ENCODE measurements at places on chromosomes 12 and 14. TPM values are rescaled to one million over a fixed set of nuclear protein-coding genes. Genes with fewer than 3 reads are reported as not detected.

The HOXC4 gene
- polyA plus RNA-seq = 1.6 TPM

- DNase-seq = no peak
These were observed 130.6 kb downstream of the SLC35F4 start for GRCh38 chr14:57735276-57735675.

- no peak for DNase-seq
These were observed 192.0 kb upstream of the HMGA2 start for GRCh38 chr12:65632131-65632855.

GRCh38 chr14:50350975-50351374 lies 38.9 kb downstream of the DMAC2L start:
- no peak for DNase-seq

GRCh38 chr14:67393689-67394088 lies 18.3 kb downstream of the PLEK2 start:
- no peak for DNase-seq

The PRIMA1 gene
- 0.24 TPM for polyA plus RNA-seq

The B4GALNT3 gene
- 0.34 TPM for polyA plus RNA-seq

The PTPRB gene
- 1.1 TPM for polyA plus RNA-seq

GRCh38 chr12:120814203-120814902 lies 88.7 kb downstream of the ACADS start:
- DNase-seq = no peak

The LRRK2 gene
- 0.08 TPM for polyA plus RNA-seq

GRCh38 chr14:72513965-72514659 lies 379.8 kb downstream of the DPF3 start:
- peak; percentile 50 for DNase-seq

DNA sequence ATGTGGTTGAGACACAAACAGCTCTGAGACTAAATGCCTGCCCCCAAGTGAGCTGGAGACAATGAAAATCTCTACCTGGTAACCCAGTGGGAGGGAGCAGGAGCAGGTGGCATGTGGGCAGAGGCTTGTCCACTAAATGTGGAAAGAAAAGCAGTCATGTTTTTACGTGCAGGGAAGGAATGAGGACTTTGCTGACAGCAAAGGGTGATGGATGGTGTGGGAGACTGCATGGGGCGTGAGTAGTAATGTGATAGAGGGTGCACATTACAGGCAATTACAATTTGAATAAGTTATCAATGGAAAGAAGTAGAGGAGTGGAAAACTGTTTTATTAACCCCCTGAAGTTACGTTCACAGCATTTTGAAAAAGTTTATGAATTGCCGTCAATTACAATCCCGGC lies 176.6 kb downstream of the NRXN3 start:
- no peak for DNase-seq

DNA sequence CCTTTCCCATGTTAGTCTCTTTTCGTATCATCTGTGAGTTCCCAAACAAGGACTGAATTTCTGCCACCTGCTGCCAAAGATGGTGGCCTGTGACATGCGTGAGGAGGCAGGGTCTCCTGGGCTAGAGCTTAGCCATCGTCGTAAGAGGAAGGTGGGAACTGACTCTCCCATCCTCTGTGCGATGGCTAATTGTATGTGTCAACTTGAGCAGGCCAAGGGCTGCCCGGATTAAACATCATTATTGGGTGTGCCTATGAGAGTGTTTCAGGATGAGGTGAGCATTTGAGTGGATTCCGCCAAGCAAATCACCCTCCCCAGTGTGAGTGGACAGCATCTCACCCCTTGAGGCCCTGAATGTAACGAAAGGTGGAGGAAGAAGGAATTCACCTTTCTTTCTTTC lies 220.7 kb upstream of the DIO3 start:
- DNase-seq = no peak

The STAC3 gene
- 0.63 TPM for polyA plus RNA-seq

DNA sequence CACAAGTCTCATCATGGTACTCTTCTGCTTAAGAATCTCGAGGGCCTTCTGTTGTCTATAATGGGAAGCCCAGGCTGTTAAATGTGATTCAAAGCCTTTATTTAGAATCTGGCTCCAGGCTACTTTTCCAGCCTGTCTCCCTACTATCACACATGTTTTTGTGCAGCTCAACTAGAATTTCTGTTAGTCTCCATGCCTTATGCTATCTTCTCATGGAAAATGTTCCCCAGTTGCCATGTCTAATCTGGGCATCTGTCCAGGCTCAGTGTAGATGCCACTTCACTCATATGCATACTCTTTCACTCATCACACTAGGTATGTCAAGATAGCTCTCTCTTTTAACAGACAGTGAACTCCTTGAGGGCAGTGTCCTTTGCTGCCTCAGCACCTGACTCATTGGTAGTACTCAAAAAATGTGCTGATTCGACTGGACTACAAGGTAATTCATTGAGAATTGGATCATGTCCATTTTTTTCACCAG lies 145.3 kb downstream of the TTLL5 start:
- DNase-seq = no peak

DNA sequence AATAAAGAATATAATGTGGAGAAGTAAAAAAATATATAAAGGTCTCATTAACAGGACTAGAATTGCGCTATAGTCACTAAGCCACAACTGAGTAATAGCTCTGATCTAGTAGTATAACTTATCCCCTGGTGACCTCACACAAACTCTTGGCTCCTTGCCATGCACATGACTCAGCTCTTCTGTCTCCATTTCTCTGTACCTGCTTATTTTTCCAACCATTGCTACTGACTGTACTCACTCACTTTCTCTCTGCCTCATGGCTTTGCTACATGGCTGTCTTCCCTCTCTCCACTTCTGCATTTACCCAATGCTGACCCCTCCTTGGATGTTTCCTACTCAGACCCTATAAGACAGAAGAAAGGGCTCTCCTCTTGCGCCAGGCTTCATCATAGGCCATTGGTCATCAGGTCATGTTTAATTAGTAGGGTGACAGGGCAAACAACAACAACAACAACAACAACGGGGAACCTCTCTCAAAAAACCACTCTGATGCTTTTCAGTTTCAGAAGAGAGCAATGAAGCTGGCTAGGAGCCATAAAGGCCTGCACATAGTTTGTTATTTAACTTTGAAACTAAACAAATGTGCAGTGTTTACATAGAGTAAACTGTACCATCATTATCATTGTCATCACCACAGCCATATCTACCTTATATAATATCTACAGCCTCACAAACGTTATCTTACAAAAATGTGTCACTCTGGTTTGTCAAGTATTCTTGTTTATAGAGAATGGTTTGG lies 25.6 kb upstream of the KRAS start:
- peak; percentile 7 for DNase-seq

DNA sequence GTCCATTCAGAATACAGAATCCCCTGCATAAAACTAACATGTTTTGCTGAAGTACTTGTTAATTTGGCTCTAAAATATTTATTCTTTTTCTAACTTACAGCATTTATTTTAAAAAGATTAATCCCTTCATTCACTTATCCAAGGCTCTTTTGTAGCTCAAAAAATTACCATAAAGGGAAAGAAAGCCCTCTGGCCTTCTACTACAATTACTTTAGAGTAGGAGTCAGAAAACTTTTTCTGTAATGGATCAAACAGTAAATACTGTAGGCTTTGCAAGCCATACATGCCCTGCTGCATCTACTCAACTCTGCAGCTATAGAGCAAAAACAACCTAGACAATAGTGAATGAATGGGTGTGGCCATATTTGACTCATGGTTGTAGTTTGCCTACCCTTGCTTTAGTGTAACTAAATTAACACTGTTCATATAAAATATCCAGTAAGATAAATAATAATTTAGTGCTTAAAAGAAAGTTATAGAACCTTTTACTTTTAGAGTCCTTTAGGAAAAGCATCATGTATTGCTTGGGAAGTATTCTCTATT lies 74.2 kb upstream of the ZFP36L1 start:
- no peak for DNase-seq

GRCh38 chr14:49957089-49957852 lies 64.4 kb downstream of the ARF6 start:
- no peak for DNase-seq

The ABHD4 gene
- polyA plus RNA-seq = 15.0 TPM

DNA sequence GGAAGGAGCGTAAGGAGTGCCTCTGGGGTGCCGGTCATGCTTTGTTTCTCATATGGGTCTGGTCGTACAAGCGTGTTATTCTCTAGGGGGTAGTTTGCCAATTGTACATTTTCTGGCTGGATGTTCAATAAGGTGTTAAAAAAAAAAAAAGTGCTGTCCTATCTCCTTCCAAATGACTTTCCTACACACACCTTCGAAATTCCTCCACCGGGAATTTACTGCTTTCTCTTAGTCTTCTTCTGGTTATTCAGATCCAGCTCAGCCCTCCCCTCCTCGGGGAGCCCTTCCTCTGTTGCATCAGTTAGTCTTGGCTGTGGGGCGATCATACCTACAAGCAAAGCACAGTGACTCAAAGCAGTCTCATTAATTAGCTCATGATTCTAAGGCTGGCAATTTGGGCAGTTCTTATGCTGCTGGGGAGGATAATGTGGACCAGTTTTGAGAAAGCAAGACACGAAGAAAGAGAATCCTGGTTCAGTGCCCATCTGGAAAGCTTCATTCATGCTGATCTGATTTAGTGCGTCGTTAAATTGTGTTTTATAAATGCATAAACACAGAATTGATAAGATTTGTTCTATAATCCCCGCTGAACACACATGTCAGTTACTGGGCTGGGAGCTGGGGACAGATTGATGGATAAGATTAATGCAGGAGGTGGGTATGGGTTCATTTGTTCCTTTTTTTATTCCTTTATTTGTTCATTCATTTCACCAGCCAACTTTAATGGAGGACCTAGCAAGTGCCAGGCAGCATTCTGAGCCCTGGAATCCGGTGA lies 9.2 kb upstream of the CLMN start:
- peak; percentile 62 for DNase-seq

GRCh38 chr12:65742018-65743010 lies 82.0 kb upstream of the HMGA2 start:
- peak; percentile 40 for DNase-seq

- no peak for DNase-seq
These were observed 31.4 kb downstream of the CD9 start for GRCh38 chr12:6231359-6232268.

The TAS2R13 gene
- 0.03 TPM for polyA plus RNA-seq

GRCh38 chr12:107287436-107288413 lies 194.4 kb upstream of the CRY1 start:
- no peak for DNase-seq

DNA sequence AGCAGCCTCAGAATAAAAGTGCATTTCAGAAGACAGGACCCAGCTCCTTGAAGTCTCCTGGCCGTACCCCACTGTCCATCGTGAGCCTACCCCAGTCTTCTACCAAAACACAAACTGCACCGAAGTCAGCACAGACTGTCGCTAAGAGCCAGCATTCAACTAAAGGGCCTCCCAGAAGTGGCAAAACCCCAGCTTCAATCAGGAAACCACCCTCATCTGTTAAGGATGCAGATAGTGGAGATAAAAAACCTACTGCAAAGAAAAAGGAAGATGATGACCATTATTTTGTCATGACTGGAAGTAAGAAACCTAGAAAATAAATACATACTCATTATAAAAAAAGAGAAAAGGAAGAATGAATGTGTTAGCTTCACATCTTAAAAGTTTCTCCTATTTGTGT lies 51.1 kb downstream of the GAS2L3 start:
- no peak for DNase-seq

DNA sequence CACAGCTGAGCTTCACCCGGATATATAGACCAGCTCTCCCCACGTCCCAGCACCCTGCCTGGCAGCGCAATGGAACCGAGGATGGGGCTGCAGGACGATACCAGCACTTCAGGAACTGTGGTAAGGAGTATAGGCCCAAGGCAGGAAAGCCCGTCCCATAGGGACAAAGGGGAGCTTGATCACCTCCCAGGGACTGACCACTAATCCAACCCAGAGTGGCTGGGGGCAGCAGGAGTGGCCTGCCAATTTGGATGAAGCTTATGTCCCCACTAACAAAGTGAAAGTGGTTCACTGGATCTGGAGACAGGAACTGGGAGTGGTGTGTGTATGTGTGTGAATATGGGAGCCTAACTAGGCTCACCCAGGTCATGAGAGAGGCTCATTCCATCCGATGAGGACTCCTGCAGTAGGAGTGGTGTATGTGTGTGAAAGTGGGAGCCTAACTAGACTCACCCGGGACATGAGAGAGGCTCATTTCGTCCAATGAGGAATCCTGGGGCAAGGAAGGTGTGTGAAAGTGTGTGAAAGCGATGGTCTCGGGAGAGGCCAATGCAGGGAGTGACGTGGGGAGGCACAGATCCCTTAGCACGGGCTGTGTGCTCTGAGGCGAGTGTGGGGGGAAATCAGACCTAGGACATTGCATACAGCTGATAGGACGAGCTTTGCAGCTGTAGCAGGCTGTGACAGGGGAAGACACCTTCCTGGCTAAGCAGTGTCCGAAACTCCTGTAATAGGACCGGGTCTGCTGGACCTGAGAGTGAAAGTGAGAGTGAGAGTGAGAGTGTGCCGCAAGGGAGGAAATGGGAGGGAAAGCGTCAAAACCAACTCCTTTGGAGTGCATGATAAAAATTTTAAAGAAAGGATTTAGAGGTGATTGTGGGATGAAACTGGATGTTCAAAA lies 25.7 kb downstream of the KLRK1 start:
- DNase-seq = no peak

- DNase-seq = peak; percentile 92
These were observed 37.0 kb downstream of the RASAL1 start for GRCh38 chr12:113098441-113099028.

- DNase-seq = no peak
These were observed 57.8 kb upstream of the ARHGAP5 start for GRCh38 chr14:32019276-32019675.

DNA sequence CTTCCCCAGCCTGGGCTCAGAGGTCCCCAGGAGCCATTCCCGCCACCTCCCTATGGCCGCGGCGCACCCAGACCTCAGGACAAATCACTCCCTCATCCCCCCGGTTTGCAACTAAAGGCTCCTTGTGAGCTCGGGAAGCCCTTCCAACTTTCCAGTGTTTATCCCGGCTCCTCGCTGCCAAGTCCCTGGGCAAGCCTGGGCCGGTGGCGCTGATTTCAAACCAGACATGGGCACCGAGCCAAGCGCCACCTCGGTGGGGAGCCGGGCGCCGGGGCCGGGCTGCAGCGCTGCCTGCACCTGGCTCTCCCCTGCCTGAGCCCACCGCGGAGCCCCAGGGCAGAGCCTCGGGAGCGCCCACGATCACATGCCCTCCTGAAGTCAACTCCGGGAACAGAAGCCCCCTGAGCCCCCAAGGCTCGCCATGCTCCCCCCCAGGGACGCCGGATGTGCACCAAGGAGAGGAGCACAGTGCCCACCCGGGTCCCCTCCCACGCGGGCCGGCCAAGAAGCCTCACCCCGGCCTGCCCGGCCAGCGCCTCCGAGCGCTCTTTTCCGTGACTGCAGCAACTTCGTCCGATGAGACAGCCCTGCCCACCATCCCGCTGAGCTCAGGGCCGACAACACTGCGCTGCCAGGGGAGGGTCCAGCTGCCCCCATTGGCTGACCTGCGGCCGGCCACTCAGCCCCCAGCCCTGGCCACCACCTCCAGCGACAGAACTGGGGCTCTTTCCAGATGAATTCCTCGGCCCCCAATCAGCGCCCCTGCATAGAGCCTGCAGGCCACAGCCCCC lies 50.0 kb downstream of the NCOR2 start:
- DNase-seq = peak; percentile 92

GRCh38 chr14:34843011-34843554 lies 32.1 kb downstream of the BAZ1A start:
- peak; percentile 11 for DNase-seq

- peak; percentile 75 for DNase-seq
These were observed 53.4 kb upstream of the DLK1 start for GRCh38 chr14:100673085-100673806.
